ENCODE measurements at places on chromosomes 3 and 15.

GRCh38 chr3:42130329-42131070 lies 39.3 kb downstream of the TRAK1 start:
- DNase-seq = no peak

- DNase-seq = no peak
These were observed 109.3 kb downstream of the ZIC1 start for GRCh38 chr3:147518465-147518864.

- DNase-seq = no peak
These were observed 18.9 kb upstream of the RPL29 start for GRCh38 chr3:52014613-52015012.

DNA sequence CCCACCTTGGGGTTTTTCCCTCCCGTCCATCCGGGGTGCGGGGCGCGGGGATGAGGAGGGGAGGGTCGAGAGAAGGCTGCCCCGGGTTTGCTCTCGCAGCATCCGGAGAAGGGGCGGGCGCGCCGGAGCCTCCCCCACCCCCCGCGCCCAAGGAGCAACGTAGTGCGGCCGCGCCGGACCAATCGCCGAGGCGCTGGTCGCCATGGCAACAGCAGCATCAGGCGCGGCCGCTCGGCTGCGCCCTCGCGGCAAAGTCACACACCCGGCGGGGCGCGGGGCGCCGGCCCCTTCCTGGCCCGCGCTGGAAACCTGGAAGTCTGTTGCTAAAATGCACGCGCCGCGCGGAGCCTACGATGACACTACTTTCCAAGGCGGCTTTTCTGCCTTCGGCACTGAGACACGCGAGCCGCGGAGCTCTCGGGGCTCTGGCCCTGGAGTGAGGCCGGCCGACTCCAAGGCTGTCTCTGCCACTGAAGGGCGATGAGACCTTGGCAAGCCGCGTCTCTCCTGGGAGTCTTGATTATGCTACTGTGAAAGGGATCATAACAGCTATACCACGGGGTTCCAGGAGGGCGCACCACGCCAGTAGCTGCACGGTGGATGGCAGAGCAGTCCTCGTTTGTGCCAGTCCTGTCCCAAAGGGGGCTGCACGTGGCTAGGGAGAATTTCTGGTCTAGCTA lies at the start of gene IQSEC1:
Gene IQSEC1, minus strand, starts transcription at position 104 of the 680 bp plus-strand sequence. CDS start 415 bp downstream, outside the sequence.
- DNase-seq = peak; percentile 22

- no peak for DNase-seq
These were observed 7.4 kb upstream of the EOGT start for GRCh38 chr3:69020857-69021256.

GRCh38 chr15:91308199-91308598 lies 208.1 kb downstream of the SV2B start:
- DNase-seq = no peak

DNA sequence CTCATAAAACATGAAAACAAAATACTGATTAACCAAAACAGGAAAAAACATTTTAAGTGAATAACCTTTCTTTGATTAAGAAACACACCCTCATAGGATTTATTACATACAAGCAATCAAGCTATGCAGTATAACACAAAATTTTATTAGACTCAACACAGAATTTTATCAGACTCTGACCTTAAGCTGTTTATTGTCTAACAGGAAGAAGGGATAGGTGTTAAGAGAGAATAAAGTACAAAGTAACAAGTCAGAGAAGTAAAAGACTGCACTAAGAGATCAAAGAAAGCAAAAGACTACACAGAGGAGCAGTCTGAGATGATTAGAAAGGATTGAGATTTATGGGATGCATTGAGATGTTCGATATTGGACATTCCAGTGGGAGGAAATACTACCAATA lies 37.6 kb downstream of the ICE2 start:
- DNase-seq = no peak

- DNase-seq = no peak
These were observed 317.3 kb upstream of the NAALADL2 start for GRCh38 chr3:174541708-174542315.

- DNase-seq = no peak
These were observed 416.5 kb upstream of the RGMA start for GRCh38 chr15:93505506-93505905.

DNA sequence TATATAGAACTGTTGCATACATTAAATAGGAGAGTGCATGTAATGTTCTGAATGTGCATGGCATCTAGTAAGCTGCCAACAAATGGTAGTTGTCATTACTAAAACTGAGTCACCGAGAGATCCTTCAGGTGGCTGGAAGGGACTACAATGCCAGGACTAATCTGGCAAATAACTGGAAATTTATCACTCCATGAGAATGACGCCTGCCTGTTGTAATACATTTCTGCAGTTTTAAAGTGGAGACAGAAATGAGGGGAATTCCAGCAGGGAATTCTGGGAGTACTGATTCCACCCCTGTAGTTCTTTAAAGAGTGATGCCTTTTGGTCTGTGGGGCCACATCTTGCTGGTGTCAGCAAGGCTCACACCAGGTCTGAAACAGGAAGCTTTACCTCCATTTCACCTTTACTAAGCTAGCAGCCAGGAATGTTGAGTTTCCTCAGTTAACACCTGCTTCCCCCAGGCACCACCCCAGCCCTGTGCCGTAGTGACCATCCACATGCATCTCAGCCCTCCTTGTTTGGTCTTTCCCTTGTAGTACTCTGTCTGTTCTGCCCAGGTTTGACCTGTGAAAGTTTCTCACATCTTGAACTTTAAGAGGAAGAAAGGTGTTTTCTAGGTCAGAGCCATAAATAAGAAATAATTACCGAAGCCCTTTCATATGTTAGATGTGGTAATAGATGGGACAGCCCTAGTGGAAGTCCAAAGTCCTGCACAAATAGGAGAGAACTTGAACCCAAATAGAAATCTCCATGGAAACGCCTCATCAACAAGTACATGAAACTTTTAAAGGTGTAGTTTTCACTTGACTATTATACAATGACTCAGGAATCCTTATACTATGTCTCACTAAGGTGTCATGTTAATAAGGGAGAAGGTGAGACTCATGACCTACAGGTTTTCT lies 56.7 kb upstream of the LMOD3 start:
- DNase-seq = no peak

DNA sequence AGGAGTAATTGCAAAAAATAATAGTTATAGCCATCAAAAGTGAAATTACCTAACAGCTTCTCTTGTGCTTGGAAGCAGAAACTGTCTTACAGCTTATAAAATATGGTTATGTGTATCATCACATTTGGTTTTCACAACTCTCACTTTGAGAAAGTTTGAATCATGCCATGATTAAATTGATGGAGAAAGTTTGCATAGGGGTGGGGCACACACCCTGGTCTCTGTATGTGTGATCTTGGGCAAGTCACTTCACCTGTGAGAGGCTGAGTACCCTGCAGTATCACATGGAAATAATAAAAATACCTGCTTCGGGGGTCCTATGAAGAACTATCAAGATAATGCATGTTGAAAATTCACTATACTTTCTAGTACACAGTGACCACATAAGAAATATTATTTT lies 471.4 kb downstream of the RAP2B start:
- DNase-seq = no peak

GRCh38 chr3:142609136-142609535 lies 12.9 kb downstream of the PLS1 start:
- no peak for DNase-seq

- DNase-seq = no peak
These were observed 130.5 kb downstream of the TIGIT start for GRCh38 chr3:114424337-114424736.

GRCh38 chr3:45968706-45969105 lies 25.4 kb downstream of the CXCR6 start:
- no peak for DNase-seq

GRCh38 chr3:20099060-20099459 lies 58.8 kb downstream of the KAT2B start:
- DNase-seq = no peak

- no peak for DNase-seq
These were observed 536.4 kb downstream of the RSL24D1 start for GRCh38 chr15:54660356-54660755.

DNA sequence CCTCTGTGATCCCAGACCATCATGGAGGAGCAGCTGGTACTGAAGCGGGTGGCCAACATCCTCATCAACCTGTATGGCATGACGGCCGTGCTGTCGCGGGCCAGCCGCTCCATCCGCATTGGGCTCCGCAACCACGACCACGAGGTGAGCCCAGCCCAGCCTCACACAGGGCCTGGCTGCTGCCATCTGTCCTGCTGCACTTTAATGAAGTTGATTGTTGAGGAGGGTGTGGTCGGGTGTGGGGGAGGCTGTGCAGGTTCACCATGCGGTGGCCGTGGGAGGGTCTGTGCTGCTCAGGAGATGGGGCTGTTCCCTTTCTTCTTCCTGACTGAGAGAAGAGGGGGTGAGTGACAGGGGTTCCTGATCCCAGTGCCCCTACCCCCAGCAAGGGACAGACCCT lies 30.6 kb downstream of the ACAD9 start:
- no peak for DNase-seq

- DNase-seq = no peak
These were observed 48.7 kb upstream of the HACD2 start for GRCh38 chr3:123633530-123633929.

DNA sequence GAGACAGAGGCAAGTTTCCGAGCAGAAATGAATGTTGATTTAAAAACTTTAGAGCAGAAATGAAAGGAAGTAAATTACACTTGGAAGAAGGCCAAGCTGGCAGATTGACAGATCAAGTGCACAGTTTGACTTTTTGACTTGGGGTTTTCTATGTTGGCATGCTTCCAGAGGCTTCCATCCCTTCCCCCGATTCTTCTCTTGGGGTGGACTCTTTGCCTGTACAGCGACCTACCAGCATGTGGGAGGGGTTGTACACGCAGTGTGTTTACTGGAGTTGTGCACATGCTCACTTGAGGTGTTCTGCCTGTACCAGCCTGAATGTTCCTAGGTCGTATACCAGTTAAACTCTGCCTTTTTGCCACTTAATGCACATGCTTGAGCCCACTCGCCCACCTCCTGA lies 701.5 kb upstream of the GBE1 start:
- no peak for DNase-seq

DNA sequence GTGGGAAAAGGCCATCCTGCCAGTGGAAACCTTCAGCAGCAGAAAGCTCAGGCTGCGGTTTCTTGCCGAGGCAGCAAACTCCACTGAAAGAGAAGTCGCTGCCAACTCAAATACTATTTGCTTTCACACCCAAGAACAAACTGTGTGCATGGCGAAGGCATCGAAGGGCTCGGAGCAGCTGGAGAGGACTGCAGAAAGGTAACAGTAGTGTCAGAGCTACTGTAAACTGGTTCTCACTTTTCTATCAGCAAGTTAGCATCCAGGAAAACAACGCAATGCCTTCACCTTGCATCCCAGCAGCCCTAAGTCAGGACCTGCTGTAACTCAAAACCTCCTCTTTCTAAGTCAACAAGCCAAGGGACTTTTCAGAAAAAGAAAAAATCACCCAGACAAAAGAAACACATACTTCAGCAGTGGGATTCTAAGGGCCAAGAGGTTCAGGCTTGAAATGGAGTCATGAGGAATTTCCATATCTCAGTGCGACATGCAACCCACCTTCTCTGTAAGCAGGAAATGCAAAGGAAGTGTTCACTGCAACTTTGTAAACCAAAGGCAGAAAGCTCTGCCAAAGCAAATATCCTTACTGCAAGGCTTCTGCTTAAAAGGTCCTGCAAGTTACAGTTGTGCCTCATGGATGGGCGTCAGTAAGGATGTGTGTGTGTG lies 193.5 kb downstream of the FOXP1 start:
- DNase-seq = no peak

DNA sequence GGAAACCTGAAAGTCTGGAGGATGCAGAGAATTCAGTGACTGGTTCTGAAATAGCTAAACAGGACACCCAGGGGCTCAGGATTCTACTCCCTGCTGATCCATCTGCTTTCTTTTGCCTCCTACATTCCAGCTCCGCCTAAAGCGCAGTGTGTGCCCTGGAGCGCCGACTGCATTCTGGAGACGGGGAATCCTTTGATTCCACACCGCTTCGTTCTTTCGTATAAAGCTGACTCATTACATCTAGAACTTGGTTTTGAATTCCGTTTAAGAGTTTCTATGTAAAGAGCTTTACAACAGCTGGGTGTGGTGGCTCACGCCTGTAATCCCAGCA lies 61.8 kb downstream of the SENP2 start:
- no peak for DNase-seq

Data from activated T-helper 1 cell treated with anti-CD3 and anti-CD28 coated beads, Interleukin-2, amount 50 U/mL, for 16 hours (primary cell).